CMK (cell line): ENCODE measurements at places on chromosomes 16 and 17.
A peak's percentile ranks its signal among the peaks of the same experiment; 100 is the strongest.

- DNase-seq: no peak
Measured at GRCh38 chr16:73053364-73054124, 5.6 kb upstream of the ZFHX3 start.

- DNase-seq: peak; percentile 82
Measured at GRCh38 chr17:43020789-43021740, 1.1 kb downstream of the VAT1 start.

GRCh38 chr17:55090079-55090492 is 121.5 kb downstream of the STXBP4 start:
- DNase-seq: no peak

GRCh38 chr16:58366247-58367031 is 25.8 kb upstream of the GINS3 start:
- DNase-seq: no peak

- DNase-seq: no peak
Measured at GRCh38 chr17:55411463-55411855, 10.2 kb downstream of the MMD start.

- DNase-seq: no peak
Measured at GRCh38 chr17:47119746-47120520, 69.2 kb downstream of the CDC27 start.

DNA sequence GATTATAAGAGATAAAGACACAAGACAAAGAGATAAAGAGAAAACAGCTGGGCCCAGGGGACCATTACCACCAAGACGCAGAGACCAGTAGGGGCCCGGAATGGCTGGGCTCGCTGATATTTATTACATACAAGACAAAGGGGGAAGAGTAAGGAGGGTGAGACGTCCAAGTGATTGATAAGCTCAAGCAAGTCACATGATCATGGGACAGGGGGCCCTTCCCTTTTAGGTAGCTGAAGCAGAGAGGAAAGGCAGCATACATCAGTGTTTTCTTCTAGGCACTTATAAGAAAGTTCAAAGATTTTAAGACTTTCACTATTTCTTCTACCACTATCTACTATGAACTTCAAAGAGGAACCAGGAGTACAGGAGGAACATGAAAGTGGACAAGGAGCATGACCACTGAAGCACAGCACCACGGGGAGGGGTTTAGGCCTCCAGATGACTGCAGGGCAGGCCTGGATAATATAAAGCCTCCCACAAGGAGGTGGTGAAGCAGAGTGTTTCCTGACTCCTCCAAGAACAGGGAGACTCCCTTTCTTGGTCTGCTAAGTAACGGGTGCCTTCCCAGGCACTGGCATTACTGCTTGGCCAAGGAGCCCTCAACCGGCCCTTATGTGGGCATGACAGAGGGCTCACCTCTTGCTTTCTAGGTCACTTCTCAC is 63.9 kb upstream of the ARL4D start:
- no peak for DNase-seq

- DNase-seq: no peak
Measured at GRCh38 chr17:60314423-60314822, 77.5 kb downstream of the USP32 start.

- DNase-seq: no peak
Measured at GRCh38 chr16:68756239-68756915, 19.3 kb downstream of the CDH1 start.

GRCh38 chr17:60256174-60256573 is 106.4 kb downstream of the CA4 start:
- DNase-seq: no peak

GRCh38 chr17:76480632-76481031 is 13.2 kb downstream of the AANAT start:
- no peak for DNase-seq

- no peak for DNase-seq
Measured at GRCh38 chr17:41338961-41339485, 11.6 kb downstream of the KRT33A start.

DNA sequence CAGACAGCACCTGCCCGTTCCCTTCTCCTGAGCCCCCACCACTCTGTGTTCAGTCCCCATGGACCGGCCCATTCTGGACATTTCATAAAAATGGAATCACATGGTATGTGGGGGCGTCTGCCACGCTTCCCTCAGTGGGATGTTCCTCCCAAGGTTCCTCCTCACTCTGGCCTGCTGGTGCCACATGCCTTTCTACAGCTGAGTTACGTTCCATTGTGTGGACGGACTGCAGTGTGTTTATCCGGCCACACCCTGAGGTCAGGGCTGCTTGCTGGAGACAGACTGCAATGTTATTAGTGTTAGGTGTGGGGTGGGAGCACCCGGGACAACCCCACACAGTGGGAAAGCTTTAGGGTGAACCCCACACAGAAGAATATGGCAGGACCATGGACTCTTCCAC is 5.9 kb upstream of the AATK start:
- DNase-seq: no peak

DNA sequence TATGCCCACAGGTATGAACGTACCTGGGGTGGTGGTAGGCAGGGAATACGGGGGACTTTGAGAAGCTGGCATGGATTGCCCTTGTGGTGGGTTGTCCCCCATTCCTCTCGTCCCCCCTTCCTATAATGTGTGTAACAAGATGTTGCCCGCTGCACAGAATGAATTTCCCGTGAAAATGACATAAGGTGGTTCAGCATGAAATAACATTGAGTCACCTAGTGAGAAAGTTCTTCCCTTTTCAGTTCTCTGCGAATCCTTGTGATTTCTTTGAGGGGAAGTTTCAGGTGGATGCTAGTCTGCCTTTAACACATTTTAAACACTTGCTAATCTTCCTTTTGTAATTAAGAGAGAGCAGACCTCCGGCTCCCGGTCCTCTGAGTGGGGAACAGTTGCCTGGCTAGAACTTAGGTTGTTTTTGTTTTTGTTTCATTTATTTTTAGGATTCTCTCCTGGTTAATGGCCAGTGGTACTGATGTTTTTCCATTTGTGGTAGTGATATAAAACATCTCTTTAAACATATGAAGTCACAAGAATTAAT is 58.9 kb downstream of the RAP1GAP2 start:
- DNase-seq: no peak
